ENCODE measurements at places on chromosomes 6 and 20.

GRCh38 chr20:10786678-10787077 lies 112.9 kb upstream of the JAG1 start:
- no peak for DNase-seq

DNA sequence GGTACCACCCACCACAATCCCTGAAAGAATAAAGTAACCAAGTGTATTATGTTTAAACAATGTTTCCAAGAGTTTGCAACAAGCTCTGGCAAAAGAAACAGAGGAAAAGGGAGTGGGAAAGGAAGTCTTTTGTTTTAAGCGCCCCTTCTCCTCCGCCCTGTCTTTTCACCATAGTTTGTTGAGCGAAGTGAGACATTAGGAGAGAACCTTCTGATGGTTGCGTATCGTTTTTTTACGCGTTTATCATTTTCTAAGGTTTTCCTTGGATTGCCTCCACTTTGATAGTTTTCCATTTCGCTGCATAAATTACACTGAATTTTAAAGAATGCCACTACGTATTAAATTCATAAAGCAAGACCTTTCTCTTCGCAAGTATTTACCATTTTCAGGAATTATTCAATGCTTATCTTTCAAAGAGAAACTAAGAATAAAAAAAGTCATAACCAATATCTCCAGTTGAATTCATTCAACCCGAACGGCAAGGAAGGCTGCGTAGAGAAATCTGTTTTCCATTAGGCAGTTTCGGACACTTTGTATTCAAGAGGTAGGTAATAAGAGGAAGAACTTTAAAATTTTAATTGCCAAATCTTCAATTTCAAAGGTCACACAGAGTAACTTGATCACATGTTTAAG lies 920 bp upstream of the EPHA7 start:
- no peak for DNase-seq

- DNase-seq = no peak
Measured at GRCh38 chr6:117270055-117270842, 4.9 kb downstream of the VGLL2 start.

GRCh38 chr20:16848061-16848460 lies 99.9 kb downstream of the OTOR start:
- no peak for DNase-seq
